ENCODE measurements at places on chromosomes 4 and X.

DNA sequence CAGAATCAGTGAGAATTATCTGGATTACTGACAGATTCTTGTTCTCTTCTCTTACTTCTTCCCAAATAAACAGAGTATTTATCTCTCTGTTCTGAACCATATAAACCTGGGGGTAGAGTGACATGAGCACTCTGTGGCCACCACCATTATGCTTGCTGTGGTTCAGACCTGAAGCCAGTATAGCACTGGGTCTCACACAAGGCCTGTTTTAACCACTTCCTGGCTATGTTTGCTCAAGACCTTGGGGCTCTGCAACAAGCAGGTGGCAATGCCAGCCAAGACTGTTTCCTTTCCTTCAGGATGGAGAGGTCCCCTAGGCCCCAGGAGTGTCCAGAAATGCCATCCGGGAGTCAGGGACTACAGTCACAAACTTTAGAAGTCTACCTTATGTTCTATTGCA lies 21.7 kb upstream of the HEPH start:
- ATAC-seq, result no peak

GRCh38 chr4:6941796-6942195 lies 32.2 kb downstream of the TBC1D14 start:
- ATAC-seq, result no peak

DNA sequence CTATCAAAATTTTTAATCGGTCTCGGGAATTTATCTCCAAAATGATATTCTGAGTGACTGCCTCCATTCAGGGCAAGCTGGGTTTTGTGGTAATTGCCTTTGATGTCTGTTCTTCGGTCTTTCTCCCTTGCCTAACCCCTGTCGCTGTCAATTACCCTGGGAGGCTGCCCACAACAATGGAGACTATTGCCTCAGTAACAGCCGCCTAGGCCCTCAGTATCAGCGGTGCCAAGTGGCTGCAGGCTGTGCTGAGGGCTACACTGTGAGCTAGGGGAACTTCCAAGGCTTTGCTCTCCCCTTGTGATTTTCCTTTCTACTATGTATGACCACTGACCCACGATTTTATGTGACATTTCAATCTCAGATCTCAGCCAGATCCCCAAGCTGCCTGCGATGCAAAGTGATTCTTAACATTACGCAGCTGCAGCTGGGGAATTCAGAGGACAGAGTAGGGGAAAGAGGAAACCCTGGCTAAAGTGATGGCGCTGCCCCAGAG lies 36.3 kb upstream of the REST start:
- ATAC-seq, result no peak

- no peak for ATAC-seq
Observed at GRCh38 chrX:123185721-123186120, 1.6 kb downstream of the GRIA3 start.

DNA sequence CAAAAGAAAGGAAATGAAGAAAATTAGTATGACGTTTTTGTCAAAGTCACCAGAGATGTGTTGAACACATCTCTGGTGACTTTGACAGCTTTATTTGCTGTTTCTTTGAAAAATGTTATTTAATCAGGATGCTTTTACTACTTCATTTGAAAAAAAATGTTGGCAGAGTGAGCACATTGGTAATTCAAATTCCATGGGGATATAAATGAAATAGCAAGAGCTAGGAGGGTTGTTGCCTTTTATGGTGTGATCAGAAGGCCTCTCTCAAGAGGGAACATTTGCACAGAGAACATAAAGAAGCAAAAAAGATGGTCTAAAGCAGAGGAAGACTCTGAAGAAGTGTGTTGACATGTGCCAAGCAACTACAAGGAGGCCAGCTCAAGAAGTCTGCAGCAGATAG lies 46.6 kb upstream of the CXCL8 start:
- ATAC-seq, result no peak

GRCh38 chrX:34126011-34126410 lies 6.1 kb downstream of the FAM47A start:
- ATAC-seq, result no peak

- ATAC-seq, result no peak
Observed at GRCh38 chr4:87857789-87858188, 25.0 kb downstream of the MEPE start.

- no peak for ATAC-seq
Observed at GRCh38 chrX:150032742-150033141, 94.5 kb upstream of the EOLA2 start.

Measured in activated T-helper 17 cell treated with anti-CD3 and anti-CD28 coated beads, Interleukin-2, amount 50 U/mL, for 72 hours (primary cell).